CD4-positive, alpha-beta T cell treated with Interleukin-2 at 100 ng/mL for 4 hours (primary cell): ENCODE measurements at places on chromosomes 1 and 21.

GRCh38 chr1:56676571-56677035 is 31.5 kb downstream of the PRKAA2 start:
- DNase-seq = no peak

- peak; percentile 26 for DNase-seq
Observed at GRCh38 chr1:153355445-153356071, 2.1 kb upstream of the S100A9 start.

DNA sequence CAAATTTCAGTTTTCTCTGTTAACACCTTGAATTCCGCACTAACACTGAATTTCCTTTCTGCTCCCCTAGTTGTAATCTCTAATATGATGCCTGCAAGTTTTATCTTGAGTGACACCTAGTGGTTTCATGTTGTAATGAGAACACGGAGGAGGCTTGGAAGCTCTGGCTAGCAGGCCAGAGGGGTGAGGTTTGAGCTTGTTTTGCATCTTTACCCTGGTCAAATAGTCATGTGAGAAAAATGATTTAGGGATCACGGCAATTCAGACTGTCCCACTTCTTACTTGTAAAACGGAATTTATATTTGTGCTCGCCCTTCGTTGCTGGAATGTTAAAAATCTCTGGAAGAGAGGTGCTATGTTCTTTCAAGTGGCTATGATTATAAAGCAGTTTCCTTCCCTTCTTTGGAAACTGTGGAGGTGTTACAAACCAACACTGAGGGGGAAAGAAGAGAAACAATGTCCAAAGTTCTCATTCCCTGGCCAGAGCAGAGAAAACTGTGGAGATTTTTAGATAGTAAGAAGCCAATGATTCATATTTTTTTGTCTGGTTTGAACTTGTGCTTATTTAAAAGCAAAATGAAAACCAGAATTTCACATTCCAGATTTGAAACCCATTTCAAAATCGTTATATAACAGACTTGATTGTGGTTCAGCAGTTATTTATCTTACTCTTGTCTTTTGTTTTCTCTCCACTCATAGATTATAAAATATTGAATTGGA is 5.3 kb upstream of the MROH9 start:
- peak; percentile 46 for DNase-seq

DNA sequence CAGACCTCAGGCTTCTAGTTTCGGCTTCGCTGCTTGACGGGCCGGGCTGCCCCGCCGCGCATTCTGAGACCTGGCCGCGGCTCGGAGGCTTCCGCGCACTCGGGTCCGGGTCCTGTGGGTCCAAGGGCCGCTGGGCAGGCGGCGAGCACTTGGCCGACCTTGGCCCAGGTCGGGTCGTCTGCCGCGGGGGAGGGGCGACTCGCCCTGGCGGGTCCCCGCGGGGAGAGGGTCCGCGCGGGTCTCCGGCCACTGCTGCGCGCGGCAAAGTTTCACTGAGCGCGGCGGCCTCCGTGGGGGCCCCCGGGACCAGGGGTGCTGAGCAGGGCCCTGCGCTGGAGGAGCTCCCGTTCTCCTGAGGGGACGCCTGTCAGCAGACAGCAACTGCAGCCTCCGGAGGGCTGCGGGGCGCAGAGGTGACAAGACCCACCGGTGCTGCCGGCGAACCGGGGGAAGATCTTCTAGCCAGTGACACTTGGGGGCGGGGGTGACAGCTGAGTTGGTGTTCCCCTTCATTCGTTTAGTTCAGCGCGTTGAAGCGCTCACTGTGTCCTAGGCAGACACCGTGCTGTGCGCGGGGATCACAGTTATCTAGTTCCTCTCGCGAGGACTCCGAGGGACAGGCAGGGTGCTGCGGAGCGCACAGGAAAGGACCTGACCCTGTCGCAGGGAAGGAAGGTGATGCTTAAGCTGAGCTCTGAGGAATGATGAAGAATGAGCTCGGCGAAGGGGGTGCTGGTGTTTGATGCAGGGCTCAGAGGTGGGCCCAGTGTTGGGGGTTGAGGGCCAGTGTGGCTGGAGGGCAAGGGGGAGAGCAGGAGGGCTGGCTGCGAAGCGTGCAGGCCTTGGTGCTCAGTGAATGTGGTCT is 725 bp downstream of the MTFR1L start:
- peak; percentile 68 for DNase-seq

- no peak for DNase-seq
Observed at GRCh38 chr1:78297836-78298235, 192.9 kb upstream of the PTGFR start.

- DNase-seq = no peak
Observed at GRCh38 chr1:228263636-228264035, 55.8 kb downstream of the OBSCN start.

GRCh38 chr1:4962836-4963235 is 308.4 kb downstream of the AJAP1 start:
- DNase-seq = no peak

GRCh38 chr1:21115098-21115760 is 61.5 kb downstream of the EIF4G3 start:
- DNase-seq = no peak

GRCh38 chr21:43767984-43768867 is 7.9 kb downstream of the CSTB start:
- DNase-seq = no peak

- no peak for DNase-seq
Observed at GRCh38 chr1:85387781-85388180, 77.2 kb downstream of the DDAH1 start.

- no peak for DNase-seq
Observed at GRCh38 chr1:75412616-75413015, 198.3 kb downstream of the SLC44A5 start.

GRCh38 chr1:9909234-9910046 is 629 bp downstream of the CTNNBIP1 start:
- DNase-seq = no peak

DNA sequence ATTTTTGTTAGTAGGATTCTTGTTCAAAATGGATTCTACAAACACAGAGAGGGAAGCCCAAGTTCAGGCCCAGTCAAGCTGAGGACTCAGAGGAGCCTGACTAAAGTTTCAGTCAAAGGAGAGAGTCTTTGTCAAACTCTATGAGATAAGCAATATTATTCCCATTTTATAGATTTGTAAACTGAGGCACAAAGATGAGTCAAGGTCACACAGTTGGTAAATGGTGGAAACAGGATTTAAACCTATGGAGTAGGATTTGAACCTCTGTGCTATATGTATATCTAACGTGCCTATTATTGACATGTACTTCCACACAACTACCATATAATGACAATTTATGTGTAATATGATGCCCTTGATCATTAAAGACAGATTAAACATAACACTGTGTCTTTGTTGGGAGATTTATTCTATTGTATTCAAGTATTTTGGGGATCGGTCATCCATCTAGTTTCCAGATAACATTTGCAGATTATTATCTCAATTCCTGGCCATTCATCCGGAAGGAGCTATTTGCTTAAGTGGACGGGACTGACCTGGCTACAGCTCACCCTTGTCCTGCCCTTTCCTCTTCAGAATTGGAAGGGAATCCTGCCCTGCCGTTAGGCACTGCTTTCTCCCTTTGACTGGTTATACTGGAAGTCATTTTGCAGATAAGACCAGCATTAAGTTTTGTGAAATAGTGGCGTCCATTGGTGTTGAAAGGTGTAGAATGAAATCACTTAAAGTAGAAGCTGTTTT is 86.1 kb upstream of the LMO4 start:
- no peak for DNase-seq

GRCh38 chr1:194167956-194168640 is 981.7 kb upstream of the B3GALT2 start:
- no peak for DNase-seq

- DNase-seq = peak; percentile 18
Observed at GRCh38 chr1:23854568-23854967, 13.5 kb downstream of the FUCA1 start.

GRCh38 chr1:213976665-213977485 is 10.9 kb upstream of the PROX1 start:
- no peak for DNase-seq

DNA sequence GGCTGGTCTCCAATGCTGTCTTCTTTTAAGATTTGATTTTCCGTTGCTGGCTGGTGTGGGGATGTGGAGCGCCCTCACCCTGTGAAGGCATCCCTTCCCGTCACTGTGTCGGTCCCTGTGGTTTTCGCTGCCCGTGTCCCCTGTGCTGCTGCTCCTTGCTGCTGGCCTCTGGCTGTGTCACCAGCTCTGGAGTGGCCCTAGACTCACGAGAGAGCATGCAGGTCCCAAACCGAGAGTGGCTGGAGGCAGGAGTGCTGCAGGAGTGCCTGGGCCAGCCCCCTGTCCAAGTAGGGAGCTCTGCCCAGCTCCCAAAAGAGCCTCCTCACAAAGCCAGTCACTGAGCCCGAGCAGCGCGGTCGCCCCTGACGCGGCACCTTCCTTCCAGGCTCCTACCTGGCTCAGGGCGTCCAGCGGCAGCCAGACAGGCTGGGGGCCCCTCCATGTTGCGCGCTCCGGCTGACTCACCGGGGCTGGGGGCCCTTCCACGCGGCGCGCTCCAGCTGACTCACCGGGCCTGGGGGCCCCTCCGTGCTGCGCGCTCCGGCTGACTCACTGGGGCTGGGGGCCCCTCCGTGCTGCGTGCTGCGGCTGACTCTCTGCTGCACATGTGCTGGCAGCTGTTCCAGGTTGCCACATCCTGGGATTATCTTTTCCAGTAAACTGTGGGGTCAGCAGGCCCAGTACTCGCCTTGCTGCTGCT is 106.7 kb upstream of the COL6A1 start:
- DNase-seq = no peak

DNA sequence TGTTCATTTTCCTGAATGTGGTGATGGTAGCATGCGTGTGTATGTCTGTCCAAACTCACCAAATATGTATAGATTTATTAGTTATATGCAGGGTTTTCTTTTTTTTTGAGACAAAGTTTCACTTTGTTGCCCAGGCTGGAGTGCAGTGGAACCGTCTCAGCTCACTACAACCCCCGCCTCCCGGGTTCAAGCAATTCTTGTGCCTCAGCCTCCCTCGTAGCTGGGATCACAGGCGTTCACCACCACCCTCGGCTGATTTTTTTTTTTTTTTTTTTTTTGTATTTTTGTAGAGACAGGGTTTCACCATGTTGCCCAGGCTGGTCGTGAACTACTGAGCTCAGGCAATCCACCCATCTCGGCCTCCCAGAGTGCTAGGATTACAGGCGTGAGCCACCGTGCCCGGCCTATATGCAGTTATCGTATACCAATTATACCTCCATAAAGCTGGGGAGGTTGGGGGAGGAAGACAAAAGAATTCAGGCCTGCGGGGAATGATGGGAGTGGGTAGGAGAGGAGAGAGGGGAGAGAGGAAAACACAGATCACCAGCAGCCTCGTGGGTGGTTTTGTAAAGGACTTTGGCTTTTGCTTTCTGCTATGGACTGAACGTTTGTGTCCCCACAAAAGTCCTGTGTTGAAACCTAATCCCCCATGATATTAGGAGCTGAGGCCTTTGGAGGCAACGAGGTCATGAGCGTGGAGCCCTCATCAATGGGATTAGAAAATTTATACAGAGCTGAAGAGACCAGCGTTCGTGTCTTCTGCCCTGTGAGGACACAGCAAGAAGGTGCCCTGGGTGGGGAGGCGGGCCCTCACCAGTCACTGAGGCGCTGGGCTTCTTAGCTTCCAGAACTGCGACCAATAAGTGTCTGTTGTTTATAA is 4.4 kb upstream of the HNRNPU start:
- no peak for DNase-seq

GRCh38 chr1:228045871-228046270 is 36.6 kb upstream of the ARF1 start:
- no peak for DNase-seq

DNA sequence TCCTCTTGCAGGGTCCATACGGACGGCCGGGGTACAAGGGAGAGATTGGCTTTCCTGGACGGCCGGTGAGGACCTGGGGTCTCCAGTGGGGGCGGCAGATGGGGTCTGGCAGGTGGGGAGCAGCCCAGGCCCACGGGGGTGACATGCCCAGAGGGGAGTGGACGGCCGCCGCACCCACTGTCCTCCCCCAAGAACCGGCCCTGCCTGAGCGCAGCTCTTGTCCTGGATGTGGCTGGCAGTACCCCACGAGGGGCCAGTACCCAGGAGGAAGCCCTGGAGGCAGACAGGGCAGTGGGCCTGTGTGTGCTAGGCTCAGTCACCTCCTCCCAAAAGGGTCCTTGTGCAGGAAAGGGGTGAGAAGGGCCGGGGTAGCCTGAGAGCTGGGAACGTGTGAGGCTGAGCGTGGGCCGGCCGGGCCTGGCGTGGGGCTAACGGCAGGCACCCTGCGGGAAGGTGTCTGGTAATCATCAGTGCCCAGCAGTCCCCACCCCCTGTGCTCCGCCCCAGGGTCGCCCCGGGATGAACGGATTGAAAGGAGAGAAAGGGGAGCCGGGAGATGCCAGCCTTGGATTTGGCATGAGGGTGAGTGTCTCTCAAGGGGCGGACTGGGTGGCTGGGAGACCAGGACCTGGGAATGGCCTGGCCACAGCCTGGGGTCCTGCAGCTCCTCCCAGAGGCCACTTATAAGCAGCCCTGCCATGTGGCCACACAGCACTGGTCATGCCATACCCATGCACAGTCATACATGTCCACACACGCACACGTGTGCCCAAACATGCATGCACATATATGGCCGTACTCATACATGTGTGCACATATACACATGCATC is 47.2 kb downstream of the SLC19A1 start:
- no peak for DNase-seq

GRCh38 chr1:207996636-207997035 is 85.7 kb upstream of the CD34 start:
- no peak for DNase-seq

DNA sequence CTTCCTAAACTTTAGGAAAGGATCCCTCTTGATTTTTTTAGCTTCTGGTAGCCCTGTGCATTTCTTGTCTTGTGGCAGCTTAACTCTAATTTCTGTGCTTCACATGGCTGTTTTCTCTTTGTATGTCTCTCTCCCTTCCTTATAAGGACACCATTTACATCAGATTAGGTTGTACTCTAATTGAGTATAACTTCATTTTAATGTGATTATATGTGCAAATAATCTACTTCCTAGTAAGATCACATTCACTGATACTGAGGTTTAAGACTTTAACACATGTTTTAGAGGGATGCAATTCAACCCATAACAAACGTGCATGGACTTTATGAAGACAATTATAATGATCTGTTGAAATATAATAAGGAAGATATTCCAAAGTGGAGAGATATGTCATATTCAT is 46.7 kb downstream of the RGS4 start:
- DNase-seq = no peak

GRCh38 chr1:167520711-167521206 is 2.4 kb upstream of the CD247 start:
- DNase-seq = peak; percentile 37

DNA sequence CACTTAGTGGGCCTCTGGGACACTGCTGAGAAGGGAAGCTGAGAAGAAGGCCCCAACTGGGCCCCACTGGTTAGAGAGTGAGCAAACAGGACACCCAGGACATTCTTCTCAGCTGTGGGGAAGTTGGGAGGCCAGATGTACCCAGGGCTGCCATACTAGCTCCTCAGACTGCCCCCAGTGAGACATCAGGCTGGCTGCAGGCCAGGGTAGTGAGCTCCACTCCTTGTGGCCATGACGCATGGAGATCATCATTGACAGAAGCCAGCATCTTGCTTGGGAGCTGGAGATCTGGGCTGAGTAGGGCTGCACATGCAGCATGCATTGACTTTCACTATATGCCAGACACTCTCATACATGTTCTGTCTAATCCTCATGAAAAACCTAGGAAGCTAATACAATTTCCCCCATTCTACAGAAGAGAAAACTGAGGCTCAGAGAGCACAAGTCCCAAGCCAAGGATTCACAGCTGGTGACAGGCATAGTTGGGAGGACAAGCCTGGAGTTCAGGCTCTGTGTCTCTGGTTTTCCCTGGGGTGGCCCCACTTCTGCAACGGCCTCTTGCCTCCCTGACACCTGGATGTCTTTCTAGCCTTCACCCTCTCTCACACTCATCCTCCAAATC is 24.1 kb upstream of the MYCL start:
- no peak for DNase-seq

- DNase-seq = no peak
Observed at GRCh38 chr1:80392529-80392928, 1386.0 kb upstream of the ADGRL4 start.
